ENCODE measurements at places on chromosomes 12 and 14.
A peak's percentile ranks its signal among the peaks of the same experiment; 100 is the strongest.

- DNase-seq, result no peak
These were observed 70.4 kb downstream of the RCOR1 start for GRCh38 chr14:102662636-102663430.

DNA sequence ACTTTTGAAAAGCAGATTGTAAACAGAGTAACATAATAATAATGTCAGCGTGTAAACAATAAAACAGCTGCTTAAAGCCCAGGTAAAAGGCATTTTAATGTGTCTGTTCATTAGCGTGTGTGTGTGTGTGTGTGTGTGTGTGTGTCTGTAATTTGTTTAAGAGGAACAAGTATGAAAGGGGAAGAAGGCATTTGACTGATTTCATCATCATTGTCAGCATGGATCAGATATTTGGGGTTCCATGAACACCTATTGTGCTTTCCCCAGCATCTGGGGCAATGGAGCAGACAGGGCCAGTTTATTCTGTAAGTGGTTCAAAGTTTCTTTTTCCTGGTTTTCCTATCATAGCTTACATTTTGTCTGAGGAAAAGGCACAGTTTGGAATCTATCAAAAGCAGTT lies 28.9 kb downstream of the SLC25A21 start:
- no peak for DNase-seq

DNA sequence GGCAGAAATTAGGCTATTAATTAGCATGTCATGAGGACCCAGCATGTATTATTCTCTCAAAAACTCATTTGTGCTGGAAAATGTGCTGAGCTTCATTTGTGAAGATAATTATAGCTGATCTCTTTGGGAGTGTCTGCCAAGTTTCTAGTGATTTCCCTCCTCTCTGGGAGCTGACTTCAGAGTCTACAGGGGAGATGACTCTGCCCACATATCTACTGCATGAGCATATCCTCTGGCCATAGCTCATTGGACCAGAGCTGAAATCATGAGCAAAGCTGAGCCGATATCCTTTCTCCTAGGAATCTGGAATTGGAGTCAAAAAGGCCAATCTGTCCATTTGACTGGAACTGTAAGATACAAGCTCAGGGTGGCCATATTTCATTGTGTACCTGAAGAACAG lies 5.9 kb downstream of the CCDC198 start:
- DNase-seq, result peak; percentile 25

DNA sequence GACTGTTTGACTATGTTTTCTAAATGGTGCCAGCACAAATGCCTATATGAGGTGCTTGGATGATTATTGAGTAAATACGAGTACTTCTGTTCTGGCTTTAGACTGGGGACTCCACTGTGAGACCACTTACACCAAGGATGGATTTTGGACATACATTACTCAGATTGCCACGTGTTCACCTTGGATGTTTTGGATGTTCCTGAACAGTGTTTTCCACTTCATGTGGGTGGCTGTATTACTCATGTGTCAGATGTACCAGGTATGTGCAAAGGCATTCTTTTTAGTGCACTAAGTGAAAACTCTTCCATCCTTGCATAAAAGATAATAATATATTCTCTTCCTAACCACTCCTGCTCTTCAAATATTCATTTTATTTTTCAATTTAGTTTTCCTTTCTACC lies 30.7 kb downstream of the CSRP2 start:
- no peak for DNase-seq

DNA sequence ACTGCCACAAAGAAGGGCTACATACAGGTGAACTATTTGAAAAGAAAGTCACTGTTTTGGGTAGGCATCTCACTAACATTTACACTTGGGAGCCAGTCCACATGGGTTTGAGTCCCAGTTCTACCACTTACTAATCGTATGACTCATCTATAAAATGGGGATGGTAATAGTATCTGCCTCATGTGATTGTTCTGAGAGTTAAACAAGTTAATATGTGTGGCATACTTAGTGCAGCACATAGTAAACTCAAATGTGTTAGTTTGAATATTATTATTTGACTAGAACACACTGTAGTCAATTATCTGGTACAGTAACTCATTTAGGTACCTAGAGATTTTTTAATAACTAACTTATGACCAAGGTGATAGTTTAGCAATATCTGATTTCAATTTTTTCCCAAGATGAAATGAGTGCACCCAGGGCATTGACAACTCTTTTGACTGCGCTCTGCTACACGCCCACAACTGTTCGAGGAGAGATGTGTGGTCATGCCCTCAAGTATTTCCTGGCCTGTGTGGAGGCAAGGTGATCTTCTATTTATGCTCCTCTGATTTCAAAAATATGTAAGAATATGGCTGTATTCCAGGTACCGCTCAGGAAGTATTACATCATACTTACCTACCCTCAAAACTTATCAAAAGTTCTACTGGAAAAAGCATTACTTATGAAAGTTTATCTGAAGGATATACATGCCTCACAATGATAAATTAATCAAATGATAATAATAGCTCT lies 210.6 kb upstream of the EGLN3 start:
- DNase-seq, result no peak

GRCh38 chr14:44339231-44339630 lies 167.9 kb downstream of the FSCB start:
- DNase-seq, result no peak

- no peak for DNase-seq
These were observed 56.3 kb downstream of the ABCC9 start for GRCh38 chr12:21884936-21885335.

GRCh38 chr14:58864751-58865513 lies 227.2 kb downstream of the DACT1 start:
- DNase-seq, result peak; percentile 79
